ENCODE measurements at places on chromosomes 1 and 21.

DNA sequence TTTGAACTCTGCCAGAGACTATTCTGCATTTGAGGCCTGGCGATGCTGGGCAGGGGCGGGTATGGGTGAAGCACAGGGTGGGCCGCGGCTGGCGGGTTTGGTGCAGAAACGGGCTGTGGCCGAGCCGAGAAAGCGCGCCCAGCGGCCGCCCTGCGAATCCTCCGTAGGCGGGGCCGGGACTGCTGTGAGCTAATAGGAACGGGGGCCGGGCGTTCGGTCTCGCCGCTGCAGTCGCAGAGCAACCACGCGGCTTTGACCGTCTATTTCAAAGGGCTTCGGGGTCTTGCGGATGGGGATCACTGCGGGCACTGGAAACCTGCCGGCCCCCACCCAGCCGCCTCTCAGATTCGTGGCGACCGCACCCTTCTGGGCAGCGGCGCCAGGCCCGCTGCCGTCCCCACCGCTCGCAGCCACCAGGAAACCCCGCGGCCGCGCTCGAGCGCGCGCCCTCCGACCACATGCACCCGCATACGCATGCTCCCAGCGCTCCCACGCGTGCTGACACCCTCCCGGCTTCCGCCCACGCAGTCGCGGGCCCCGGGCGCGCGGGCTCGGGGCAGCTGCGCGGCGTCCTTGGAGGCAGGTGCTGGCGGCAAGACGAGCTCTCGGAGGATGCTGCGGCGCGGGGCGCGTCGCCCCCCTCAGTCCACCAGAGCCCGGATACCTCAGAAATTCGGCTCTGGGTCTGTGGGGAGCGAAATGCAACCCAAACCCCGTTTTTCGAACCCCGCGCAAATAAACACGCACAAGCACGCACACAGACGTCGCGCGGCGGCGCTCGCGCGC, 32.6 kb downstream of the DNTTIP2 start:
- DNase-seq, result no peak

DNA sequence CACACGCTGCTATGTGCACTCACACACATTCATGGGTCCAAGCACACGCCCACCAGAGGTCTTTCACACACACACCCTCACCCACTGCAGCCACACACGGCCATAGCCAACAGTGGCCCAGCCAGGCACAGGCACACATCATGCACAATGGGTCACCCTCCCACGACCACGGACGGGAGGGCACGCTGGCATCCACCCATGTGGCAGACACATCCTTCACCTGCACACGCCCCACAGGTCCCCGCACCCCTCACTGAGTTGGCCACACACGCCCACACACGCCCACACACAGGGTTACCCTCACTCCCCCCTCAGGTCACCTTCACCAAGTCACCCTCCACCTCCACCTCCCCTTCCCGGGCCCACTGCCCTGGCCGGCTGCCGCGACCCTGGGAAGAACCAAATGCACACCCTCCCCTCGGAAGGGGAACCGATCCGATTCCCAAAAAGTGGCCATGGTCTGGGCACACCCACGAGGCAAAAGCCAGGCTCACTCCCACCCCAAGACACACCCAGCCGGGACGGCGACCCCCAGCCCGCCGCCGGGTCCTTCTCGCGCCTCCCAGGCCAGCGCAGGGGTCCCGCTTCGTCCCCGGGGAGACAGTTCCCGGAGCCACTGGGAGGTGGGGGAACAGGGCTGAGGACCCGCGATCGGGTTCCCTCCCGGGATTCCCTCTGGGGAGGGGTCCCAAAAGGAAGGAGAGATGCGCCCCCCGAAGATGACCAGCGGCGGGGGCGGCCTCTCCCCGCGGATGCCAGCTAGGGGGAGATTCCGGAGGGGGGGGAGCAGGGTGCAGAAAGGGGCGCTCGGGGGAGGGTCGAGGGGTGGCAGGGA, 860 bp downstream of the SDC3 start:
- no peak for DNase-seq

DNA sequence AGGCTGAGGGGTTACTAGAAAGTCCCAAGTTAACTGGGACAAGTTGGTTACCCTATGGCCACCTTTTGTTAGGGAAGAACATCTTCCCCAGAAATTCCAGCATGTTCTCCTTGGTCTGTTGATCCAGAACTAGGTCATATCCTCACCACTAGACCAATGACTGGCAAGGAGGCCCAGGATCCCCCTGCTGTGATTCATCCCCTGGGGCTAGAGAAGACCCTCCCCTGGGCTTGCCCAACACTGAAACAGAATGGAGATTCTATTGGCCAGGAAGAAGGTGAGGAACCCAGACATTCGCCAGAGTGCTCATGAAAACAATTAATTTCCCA, 90.1 kb upstream of the SIM2 start:
- no peak for DNase-seq

DNA sequence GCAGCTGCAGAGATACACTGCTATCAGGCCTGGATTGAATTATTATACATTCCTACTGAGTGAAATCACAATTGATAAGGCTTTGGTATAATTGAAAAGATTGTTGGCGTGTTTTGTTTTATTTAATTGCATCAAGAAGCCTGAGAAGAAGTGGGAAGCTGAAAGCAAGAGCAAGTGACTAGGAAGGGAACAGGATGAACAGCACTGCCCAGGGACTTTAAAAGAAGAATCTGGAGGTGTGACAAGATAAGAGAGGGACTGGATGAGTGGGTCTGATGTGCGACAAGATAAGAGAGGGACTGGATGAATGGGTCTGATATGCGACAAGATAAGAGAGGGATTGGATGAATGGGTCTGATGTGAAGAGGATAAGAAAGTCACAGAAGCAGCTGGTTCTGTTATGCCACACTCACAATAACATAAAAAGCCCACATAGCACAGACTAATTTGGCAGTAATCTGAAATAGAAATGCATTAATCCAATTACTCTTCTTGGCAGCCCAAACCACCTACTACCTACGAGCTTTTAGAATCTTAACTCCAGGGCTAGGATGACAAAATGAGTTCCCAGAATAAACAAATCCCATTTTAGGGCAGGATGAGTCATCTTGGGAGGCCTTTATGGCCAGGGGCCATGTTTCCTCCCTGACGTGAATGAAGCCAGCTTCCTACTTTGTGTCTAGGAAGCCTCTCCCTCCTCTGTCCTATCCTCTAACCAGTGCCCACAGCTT, 129.7 kb downstream of the DUSP10 start:
- DNase-seq, result no peak

Data from pulmonary artery endothelial cell (primary cell).